ENCODE measurements at places on chromosomes 5 and 9.

GRCh38 chr9:69004836-69005235 is 9.1 kb downstream of the PRKACG start:
- DNase-seq = no peak

DNA sequence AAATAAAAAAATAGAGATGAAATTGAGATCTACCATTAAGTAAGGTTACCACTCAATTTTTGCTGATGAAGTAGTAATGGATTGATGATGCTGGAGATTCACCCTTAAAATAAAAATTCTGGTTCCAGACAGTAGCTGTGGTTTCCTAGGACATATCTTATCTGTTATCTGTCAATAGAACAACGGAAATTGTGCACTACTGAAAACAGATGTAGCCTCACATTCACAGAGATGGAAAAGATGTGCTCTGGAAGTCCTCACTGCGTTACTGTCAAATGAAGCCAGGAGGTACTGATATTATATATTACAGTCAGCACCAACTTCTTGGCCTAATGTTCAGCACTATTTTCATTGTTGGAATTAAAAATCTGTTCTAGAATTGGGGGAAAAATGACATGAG is 154.0 kb downstream of the SLC24A2 start:
- DNase-seq = no peak

- peak; percentile 22 for DNase-seq
Measured at GRCh38 chr5:178532666-178533065, 57.5 kb downstream of the COL23A1 start.

DNA sequence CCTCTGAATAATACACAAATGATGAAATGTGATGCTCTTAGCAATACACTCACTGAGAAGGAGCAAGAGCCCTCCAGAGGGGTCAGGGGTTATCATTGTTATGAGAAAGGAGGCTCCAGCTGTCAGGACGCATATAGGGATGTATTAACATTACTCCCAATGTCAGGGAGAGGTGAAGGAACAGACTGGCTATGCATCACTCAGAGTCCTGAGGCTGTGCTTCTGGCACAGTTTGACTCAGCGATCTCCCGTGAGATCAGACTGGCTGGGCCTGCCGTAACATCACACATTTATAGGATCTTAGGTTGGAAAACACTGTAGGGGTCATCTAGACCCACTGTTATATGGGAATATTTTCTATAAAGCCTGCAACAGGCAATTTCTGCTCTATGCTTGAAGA is 226.5 kb upstream of the GLRA1 start:
- DNase-seq = no peak

Data from hematopoietic multipotent progenitor cell treated with erythropoietin and hydrocortisone succinate and interleukin-3 and kit ligand, for 6 days (in vitro differentiated cells).